ENCODE measurements at places on chromosomes 11 and 22. TPM values are rescaled to one million over a fixed set of nuclear protein-coding genes. Genes with fewer than 3 reads are reported as not detected.

The CD3E gene
- total RNA-seq: 15.7 TPM

The SCGB1A1 gene
- 2.7 TPM for total RNA-seq

The KDM4D gene
- 0.66 TPM for total RNA-seq

The IFTAP gene
- 18.8 TPM for total RNA-seq

The NPAS4 gene
- total RNA-seq: 1.5 TPM

The RPUSD4 gene
- 18.7 TPM for total RNA-seq

The CHKA gene
- 61.4 TPM for total RNA-seq

The MYOD1 gene
- not detected for total RNA-seq

The KIF18A gene
- total RNA-seq: 1.0 TPM

The MMP27 gene
- not detected for total RNA-seq

The RAB1B gene
- total RNA-seq: 187 TPM

The CARD18 gene
- total RNA-seq: not detected

The THAP7 gene
- total RNA-seq: 27.5 TPM

GRCh38 chr11:72672597-72673238, 1.5 kb downstream of the PDE2A start:
- DNase-seq: no peak

DNA sequence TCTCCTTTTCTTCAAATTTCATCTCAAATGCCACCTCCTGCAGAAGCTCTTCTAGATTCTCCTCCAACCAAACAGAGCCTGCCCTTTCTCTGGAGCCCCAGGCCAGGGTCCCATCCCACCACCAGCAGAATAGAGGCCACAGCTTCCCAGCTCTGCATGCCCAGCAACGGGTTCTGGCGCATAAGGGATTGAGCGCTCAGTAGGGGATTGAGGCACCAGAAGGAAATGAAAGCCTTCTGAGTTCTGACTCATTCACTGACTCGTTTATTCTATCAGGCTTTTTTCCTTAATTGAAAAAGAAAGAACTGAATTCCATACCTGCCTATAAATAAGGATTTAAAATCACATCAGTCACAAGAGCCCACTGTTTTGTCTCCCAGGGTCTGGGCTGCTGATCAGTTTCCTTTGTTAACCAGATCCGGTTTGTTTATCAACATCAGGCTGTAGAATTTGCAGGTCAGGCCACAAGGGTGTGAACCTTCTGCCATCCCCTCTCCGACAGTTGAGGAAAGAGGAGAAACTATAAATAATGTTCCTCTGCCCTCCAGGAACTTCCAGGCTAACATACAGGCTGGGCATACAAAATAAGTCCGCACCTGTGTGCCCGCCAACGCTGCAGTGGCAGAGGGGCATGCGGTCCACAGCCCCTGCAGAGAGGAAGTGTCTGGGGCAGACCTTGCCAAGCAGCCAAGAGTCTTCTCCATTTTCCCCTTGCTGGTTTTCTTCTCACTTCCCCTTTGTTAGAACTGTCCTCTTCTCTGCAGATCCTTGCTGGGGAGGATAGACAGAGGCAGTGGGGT, 63.5 kb upstream of the PRDM11 start:
- no peak for DNase-seq

DNA sequence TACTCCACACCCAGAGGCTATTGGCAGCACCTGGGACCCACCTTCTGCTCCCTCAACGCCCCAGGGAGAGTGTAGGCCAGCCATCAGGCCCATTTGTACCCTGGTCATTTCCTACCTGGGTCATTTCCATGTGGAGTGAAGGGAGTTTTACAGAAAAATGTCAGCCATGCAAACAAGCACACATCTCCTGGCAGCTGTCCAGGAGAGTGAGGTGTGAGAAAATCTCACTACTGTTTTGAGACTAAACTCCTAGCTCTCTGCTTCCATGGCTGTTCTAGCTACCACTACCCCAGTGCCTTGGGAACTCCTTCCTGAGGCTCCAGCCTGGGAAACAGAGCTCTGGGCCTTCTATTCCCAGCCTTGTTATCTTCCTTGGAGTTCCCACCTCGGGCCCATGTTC, 2.8 kb upstream of the TMPRSS13 start:
- no peak for DNase-seq

GRCh38 chr11:84829162-84829561, 798.0 kb downstream of the DLG2 start:
- DNase-seq: no peak

GRCh38 chr22:29004647-29005371, 56.8 kb downstream of the C22orf31 start:
- peak; percentile 26 for DNase-seq

DNA sequence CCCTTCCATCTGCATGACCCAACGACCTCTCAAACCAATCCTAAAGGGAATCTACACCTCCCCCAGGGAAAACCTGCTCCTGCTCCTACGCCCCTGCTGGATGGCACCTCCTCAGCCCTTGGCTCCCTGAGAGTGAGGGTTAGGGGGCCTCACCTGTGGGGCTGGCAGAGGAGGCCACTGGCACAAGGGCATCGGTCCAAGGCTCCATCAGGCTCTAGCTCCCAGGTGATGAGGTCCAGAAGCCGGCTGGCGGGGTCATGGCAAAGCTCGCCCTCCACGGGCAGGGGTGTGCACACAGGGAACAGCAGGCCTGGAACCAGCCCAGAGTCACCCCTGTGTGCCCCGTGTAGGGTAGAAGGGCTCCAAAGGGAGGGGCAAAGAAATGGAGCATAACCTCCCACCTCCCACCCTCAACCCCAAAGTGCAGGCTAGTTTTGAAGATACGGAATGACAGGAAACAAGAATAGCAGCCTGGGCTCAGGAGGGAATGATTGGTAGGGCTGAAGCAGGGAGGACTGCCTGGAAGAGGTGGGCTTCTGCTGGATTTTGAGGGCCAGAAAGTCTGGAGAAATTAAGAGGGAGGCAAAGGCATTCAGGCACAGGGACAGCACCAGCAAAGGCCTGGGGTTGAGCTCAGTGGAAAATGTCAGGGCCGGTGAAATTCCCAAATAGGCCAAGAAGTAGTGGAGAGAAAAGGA, 42.6 kb downstream of the DKK3 start:
- DNase-seq: no peak

GRCh38 chr11:96391698-96392307, 2.0 kb downstream of the JRKL start:
- DNase-seq: no peak

DNA sequence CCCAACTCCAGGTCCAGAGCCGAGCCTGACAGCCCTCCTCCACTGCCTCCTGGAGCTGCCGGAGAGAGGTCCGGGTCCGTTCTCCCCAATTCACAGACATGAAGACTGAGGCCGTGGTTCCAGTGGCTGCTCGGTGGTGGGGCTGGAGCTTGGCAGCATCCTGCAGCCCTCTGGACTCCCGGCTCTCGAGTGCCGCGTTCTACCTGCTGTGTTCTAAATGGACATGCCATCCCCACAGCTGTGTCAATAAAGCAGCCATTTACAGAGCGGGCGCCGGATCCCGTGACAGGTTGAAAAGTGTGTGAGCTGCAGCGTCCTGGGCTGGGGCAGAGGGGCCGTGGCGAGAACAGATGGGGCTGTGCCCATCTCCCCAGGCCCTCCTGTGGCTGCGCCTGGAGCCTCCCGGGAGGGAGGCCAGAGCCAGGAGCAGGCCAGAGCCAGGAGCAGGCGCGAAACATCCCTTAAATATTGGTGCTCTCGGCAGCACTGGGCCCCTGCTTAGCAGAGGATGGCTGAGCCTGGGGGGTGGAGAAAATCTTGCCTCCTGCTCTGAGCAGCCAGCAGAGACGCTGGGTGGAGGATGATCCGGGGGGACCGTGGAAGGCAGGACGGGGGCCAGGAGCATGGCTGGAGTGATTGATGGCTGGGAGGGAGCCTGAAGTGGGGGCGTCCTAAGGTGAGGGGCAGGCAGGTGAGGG, 46.2 kb downstream of the FLRT1 start:
- no peak for DNase-seq

DNA sequence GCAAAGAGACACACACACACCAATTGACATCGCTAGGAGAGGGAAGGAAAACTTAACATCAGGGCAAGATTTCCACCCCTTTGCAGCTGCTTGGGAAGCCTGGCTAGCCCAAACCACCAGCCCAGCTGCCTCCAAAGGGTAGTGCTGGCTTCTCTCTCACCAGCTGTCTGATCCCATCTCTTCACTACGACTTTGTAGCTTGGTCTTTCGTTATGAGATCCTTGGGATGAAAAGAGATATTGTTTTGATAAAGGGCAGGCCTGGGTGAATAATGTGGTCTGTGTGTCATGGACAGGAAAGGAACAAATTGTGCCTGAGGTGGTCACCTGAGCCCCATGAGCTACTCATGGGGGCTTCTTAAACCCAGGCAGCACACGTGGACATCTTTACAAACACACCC, 101.9 kb downstream of the ARL14EP start:
- DNase-seq: no peak

GRCh38 chr22:23144932-23145877, at the start of gene RAB36:
RAB36 (plus strand) TSS chr22:23145477; CDS start chr22:23146617, 1,140 bp downstream.
- peak; percentile 99 for DNase-seq

DNA sequence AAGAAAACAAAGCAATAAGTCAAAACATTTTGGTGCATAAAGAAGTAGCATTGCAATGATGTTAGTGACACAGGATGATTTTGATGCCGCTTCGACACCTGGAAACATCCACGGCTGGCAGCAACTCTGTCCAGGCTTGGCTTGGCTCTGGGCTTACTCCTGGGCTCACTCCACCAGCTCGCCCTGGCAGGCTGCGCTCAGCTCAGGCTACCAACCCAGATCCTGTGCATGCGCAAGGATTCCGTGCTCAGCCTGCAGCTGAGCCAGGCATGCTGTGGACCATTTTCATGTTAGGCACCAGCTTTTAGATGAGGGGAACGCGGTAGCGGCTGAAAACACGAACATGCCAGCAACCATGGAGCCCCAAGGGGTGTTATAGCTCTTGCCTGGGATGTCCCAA, 66.0 kb downstream of the SLC25A17 start:
- no peak for DNase-seq

- DNase-seq: no peak
Observed at GRCh38 chr11:94788396-94788795, 20.2 kb downstream of the AMOTL1 start.

- DNase-seq: peak; percentile 61
Observed at GRCh38 chr22:22431271-22432220, 77.0 kb downstream of the ZNF280B start.

- no peak for DNase-seq
Observed at GRCh38 chr11:115676206-115676605, 172.0 kb upstream of the CADM1 start.

DNA sequence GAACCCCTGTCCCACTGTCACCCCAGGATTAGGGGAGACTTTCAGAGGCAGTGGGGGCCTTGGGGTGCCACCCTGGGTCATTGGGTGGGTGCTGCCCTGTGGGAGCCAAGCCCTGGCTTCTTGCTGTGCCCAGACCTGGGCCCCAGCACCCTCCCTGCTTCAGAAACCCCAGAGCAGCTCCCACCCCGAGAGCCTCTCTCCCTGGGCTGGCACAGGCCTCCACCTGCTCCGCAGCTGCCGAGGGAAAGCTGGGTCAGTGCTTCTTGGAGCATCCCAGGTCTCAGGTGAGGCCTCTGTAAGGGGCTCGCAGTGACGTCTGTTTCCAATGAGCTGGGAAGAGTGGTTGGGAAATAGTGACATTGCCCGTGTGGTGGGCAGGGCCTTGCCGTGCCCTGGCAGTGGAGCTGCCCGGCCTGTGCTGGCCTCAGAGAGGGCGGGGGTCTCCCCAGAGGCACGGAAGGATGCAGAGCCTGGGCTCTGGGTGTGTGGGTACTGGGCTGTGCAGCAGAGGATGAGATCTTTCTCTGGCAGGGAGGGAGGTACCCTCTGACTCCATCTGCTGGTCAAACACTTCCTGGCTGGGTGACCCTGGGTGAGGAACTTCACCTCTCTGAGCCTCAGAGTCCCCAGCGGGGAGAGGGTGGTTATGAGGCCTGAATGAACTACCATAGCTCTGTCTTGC, 23.0 kb downstream of the C22orf23 start:
- DNase-seq: no peak

DNA sequence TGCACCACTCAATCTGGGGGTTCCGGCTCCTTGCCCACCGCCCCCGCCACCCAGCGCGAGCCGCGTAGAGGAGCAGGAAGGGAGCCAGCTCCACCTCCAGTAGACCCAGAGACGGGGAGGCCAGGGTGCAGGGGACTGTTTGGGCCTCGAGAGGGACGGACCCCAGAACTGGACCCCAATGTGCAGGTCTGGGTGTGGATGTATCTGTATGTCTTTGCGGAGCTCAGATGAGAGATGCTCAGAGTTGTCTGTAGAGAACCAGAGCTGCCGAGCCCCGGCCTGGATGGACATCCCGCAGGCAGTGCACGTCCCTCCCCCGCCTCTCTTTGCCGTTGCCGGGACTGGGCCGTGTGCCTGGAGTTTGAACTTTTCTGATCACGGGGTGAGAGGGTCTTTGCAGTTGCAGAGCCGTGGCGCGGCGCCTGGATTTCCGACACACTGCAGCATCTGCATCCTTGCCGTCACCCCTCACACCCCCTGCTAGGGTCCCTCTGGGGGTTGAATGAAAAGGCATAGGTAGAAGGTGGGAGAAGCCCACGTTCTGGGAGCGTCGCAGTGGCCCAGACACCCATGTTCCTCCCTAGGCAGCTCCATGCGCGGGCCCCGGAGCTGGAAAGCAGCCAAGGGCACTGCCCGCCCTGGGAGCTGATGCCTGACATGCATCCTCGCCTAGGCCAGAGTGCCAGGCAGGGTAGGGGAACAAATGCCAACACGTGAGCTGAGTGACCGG, 105.2 kb downstream of the KCNQ1 start:
- DNase-seq: no peak

DNA sequence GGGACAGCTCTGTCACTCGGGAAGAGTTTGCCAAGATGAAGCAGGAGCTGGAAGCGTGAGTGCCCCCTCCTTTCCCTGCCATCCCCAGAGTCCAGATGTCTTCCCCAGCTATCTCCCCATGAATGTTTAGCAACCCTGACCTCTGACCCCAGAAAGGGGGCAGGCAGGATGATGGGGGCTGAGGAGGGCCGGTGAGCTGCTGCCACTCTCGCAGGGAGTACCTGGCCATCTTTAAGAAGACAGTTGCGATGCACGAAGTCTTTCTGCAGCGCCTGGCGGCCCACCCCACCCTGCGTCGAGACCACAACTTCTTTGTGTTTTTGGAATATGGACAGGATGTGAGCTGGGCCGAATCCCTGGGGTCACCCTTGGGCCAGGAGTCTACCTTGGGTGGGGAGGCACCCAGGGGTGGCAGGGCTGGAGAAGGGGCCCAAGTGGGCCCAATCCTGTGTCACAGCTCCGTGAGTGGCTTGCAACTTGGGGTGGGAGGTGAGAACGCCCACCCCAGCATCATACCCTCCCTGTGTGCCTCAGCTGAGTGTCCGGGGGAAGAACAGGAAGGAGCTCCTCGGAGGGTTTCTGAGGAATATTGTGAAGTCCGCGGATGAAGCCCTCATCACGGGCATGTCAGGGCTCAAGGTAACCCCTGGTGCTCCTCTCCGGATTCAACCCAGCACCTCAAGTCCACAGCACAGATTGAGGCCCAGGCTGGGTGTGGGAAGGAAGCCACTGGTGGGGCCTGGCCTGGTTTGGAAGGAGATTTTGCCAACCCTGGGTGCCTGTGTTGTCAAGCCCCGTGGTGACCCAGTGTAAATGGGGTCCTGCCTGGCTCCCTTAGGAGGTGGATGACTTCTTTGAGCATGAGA, 7.5 kb downstream of the CFL1 start:
- no peak for DNase-seq

All from mucosa of gallbladder (tissue), 1 donor.